ENCODE measurements at places on chromosomes 7 and 10.

GRCh38 chr10:71159892-71160291 is 52.5 kb upstream of the UNC5B start:
- DNase-seq = no peak

DNA sequence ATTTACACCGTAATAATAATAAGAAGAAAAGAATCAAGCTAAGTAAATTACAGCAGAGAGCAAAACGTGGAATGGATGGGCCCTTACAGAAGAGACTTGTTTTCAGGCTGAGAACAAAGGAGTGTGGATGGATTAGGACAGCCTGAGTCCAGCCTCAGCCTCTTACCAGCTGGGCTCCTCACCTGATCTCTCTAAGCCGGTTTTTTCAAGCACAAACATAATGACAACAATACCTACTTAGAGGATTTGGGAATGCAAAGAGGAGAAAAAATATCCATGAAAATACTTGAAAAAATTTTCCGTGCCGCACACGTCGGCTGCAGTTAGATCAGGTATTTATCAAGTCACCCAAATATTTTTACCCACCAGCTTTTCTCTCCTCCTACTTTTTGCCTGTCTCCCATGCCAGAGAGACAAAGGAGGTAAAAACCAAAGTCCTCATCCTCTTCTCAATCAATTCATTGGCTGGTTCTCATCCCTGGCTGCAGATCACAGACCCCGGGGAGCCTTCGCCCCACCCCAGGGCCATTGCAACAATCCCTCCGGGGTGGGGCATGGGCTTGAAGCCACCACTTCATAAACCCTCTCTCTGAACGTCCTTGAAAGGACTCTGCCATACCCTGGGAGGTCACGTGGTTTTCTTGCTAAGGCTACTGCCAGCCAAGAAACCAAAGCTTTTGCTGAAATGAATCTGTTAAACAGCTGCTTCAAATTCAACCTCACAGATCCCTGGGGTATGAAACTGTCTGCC is 29.7 kb upstream of the GTF2I start:
- no peak for DNase-seq

- no peak for DNase-seq
Measured at GRCh38 chr7:41053820-41054219, 649.1 kb downstream of the INHBA start.

GRCh38 chr7:1555046-1555812 is 776 bp downstream of the TMEM184A start:
- no peak for DNase-seq
